ENCODE measurements at places on chromosomes 1 and 21.

DNA sequence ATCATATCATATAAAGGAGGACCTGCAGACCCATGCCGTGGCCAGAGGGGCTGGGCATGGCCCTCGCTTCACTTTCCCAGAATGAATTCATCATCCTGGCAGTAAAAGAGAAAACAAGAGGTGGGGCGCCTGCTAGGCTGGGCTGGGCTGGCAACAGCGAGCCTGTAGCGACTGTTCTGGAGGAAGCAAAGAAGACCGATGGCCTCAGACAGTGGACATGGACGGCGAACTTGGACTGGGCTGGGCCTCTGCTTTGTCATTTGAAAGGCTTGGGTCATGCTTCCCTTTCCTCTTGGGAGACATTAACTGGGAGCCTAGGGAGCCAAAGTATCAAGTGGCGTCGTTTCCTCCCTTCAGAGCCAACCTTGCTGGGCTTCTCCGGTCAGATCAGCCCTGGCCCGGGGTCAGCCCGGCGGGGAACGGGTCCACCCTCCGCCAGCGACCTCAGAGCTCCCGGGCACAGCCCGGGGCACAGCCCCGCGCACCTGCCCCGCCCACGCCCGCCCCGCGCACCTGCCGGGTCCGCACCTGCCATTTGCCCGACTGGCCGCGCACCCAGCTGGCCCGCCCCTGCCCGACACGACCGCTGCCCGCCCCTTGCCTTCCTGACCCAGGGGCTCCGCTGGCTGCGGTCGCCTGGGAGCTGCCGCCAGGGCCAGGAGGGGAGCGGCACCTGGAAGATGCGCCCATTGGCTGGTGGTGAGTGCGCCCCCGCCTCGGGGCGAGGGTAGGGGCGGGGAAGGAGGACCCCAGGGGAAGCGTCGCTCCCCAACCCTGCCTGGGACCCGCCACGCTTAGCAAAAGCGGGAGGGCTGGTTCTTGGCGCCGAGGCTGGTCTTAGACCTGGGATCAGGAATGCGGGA, at the start of gene FAM3B:
TSS of gene FAM3B (plus strand) at position 602 of the 863 bp plus-strand sequence. CDS start at position 681, 79 bp downstream.
- DNase-seq: no peak

GRCh38 chr1:208381481-208381880, 137.3 kb upstream of the PLXNA2 start:
- no peak for DNase-seq

- no peak for DNase-seq
These were observed 53.8 kb upstream of the ATP1B1 start for GRCh38 chr1:169052727-169053126.

GRCh38 chr1:38028105-38028591, 15.6 kb downstream of the UTP11 start:
- no peak for DNase-seq

DNA sequence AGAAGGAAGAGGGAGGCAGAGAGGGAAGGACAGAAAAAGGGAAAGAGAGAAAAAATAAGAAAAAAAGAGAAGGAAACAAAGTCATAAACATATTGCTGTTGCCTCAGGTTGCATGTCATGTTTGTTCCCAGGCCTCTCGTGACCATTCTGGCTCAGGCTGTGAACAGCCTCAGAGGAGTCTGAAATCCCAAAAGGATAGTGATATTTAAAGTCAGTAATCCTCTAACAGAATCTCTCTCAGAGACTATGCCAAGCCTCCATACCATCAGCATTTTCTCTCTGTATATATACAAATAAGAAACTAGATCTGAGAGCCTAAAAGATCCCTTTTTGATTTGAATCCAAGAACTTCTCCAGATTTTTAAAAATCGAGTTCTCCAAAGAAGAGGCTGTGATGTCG, 35.2 kb downstream of the GORAB start:
- no peak for DNase-seq

GRCh38 chr21:31564439-31564838, 95.1 kb upstream of the SOD1 start:
- DNase-seq: no peak

- no peak for DNase-seq
These were observed 103.2 kb upstream of the COA6 start for GRCh38 chr1:234270093-234270492.
